ENCODE measurements at places on chromosomes 7 and 10.

DNA sequence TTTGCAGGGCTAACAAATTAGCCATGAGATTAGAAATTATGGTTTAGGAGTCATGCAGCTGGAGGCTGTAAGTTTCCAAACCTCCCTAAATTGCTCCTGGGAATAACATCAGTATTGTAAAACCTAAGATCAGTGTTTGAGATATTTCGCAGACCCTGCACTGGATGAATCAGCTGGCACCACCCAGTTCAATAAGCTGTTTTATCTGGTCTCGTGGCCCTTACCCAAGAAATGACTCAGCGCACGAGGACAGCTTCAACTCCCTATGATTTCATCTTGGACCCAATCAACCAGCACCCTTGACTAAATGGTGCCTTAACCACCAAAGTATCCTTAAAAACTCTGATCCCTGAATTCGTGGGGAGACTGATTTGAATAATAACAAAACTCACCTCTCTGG is 482.0 kb upstream of the PCDH15 start:
- no peak for DNase-seq

DNA sequence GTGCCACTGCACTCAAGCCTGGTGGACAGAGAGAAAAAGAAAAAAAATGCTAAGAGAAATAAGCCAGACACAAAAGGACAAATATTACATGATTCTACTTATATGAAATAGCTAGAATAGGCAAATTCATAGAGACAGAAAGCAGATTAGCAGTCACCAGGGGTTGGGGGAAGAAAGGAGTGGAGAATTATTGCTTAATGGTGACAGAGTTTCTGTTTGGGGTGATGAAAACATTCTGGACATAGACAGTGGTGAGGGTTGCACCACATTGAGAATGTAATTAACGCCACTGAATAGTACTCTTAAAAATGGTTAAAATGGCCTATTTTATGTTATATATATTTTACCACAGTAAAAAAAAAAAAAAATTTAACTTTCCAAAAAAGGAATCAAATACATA is 6.4 kb upstream of the NT5C2 start:
- no peak for DNase-seq

GRCh38 chr10:14837003-14837756 is 657 bp downstream of the CDNF start:
- peak; percentile 58 for DNase-seq

- DNase-seq = no peak
These were observed 91.2 kb downstream of the OTUD1 start for GRCh38 chr10:23530079-23530478.

DNA sequence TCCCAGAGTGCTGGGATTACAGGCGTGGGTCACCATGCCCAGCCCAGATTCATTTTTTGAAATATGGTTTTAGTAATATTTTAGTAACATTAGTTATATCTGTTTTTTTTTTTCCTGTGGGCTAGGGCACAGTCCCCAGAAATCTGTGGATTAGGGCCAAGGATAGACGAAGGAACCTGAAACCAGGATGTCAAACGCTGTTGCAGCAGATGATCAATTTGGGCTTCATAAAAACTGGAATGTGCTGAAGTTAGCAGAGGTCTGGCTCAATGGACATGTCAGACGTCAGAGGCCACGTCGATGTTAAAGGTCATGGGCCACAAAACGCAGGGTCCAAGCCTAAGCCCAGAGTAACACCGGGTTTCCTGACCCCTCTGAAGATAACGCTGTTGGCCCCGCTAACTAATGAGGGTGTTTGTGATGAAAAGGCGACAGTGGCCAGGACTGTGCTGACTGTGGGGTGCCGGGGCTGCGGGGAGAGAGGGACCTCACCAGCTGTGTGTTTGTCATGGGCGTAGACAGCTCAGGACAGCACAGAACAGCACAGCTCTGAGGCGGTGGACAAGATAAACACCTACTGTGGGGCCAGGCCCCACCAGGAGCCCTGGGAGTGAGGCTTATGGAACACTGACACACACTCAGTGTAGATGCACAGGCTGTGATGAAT is 23.8 kb upstream of the GTPBP4 start:
- no peak for DNase-seq

DNA sequence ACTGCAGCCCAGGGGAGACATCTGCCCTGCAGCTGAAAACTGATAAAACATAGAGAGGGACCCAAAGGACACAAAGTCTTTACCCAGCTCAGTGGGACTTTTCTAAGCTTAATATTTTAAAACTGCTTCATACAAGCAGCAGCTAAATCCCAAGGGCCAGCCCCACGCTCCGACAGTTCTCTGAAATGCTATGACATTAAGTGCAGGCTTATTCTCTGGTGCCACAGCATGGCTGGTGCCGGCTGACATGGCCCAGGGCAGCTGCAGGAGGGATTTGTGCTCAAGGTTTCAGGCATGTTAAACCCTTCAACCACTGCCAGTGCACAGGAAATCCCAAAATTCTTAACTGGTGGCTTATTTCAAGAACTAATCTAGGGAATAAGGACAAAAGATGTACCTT is 170.9 kb downstream of the PARD3 start:
- no peak for DNase-seq

DNA sequence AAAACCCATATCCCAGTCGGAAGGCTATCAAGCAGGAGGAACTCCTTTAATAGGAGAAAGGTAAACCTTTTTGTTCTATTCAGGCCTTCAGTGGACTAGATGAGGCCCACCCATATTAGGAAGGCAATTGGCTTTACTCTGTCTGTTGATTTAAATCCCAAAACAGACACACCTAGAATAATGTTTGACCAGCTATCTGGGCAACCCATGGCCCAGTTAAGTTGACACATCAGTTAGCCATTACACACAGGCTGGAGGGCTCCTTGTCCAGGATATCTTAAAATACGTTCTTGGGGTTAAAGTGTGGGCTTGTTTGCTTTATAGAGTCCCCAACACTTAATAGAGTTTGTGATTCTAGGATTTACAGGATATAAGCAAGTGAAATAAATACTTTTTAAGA is 339.0 kb upstream of the PRKCQ start:
- no peak for DNase-seq

DNA sequence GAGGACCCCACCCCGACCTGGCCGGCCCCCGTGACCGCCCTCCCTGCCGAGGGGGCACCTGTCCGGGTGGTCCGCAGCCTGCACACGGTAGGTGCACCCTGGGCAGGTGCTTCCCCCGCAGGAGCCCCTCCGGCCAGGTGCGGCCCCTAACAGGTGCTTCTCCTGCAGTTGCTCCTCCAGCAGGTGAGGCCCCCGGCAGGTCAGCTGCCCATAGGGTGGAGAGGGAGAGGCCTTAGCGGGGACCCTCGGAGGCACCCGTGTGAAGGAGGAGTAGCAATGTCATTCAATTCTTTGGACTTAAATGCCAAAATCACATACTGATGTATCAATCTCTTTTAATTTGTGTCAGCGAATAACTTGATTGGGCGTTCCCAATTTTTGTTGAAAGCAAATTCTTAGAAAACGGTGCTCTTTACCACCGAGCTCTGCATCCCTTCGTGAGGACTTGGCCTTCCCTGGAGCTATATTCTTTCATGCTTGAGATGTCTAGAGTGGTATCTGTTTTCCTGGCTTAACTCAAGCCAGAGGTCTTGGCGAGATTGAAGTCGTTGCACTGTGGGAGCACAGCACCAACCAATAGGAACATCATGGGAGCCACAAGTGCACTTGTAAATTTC is 738 bp upstream of the NCAPG2 start:
- peak; percentile 60 for DNase-seq

- DNase-seq = peak; percentile 8
These were observed 370.3 kb downstream of the BMPER start for GRCh38 chr7:34275624-34276023.

DNA sequence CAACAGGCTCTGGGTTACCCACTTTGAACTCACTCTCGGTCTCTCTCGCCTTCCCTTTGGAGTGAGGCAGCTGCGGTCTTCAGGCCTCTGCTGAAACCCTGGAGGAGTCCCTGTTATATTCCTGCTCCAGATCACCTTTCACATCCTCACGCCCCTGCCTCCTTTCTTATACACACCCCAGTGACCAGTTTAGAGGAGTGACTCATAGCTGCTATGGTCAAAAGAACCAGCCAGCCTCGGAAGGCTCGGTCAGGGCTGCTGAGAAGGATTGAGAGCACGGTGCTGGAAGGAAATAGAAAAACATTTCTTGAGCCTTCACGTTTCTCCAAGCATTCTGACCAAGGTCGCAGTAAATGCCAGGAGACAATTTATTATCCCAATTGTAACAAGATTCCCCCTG is 28.3 kb upstream of the SVOPL start:
- no peak for DNase-seq

GRCh38 chr7:157587051-157587804 is 250.4 kb downstream of the DNAJB6 start:
- DNase-seq = no peak

DNA sequence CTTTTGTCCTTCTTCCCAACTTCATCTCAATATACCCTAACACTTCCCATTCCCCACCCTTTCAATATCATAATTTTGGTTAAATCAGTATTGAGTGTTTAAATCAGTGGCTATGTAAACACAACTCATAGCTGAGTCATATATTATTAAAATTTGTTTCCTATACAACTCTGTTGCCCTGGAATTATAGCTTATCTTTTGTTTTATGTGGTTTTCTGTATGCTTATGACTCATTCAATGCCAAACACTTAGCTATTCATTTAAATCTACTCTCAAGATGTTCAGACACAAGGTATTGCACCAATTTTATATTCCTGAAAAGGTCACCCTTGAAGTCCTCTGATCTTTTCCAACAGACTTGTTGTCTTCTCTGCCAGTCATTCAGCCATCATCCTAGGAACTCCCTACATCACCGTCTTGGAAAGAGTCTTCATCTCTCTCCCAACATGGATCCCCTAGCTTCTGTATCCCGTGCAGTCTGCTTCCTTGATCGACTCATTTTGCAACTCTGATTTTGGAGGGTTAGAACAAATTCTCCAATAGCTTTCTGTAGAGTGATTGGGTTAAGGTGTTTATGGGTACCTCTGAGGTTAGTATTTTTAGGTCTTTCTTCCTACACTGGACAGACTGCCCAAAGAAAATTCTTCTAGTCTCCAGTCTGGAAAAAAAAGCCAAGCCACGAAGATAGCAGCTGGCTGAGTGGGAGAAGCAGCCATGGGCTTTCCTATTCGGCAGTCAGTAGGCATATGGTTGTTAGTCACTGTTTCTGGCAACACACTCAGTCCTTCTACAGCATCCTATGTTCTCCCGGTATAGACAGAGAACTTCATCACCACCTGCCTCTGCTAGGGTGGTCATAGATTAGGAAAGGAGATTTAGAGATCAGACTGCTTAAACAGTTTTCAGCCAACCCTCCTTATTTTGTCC is 102.1 kb downstream of the CRPPA start:
- no peak for DNase-seq

DNA sequence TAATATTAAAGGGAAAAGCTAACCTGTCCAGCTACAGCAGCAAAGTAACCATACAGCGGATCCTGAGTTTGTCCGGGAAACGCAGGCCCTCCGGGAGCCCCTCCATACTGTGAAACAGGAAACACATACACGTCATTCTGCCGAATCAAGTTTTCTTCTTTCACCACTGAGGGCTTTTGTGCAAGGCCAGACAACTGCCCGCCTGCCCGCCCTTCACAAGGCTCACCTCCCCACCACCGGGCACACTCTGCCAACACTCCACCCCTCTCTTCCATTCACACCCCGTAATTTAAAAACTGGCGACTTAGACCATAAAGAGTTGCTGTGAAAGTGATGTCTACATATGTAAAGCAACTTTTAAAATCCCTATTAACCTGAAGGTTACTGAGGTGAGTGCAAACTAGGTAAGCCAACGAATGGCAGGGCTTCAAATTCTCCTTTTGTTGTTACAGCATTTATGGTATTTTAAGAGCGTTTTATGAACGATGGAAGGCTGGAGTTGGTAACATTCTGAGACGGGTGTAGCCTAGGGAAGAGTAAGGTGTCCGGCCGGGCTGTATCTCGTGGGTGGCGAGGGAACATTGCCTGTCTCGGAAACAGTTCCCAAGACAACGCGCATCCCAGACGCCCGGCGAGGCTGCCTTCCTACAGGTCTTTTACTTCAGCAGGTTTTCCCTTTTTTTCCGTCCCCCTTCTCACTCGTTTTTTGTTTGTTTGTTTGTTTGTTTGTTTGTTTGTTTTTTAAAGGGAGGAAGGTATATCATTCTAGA is 817 bp downstream of the SRI start:
- DNase-seq = peak; percentile 74

DNA sequence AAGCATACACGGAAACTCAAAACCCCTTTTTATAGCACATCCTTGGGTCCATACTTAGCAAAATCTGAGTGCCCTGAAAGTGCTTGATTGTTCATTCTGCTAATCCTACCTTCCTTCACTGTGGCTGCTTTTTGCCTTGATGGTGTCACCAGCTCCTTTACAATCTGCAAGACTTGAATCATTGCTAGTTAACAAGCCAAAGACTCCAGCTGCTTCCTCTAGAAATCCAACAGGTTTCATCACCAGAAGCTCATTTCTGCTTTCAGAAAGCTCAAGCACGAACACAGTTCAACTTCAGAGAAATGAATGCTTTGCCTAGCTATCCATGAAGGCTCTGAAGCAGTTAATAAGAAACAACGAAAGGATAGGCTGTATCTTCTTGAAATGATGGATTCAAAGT is 38.0 kb downstream of the USP6NL start:
- no peak for DNase-seq

- DNase-seq = no peak
These were observed 6.9 kb downstream of the PPIF start for GRCh38 chr10:79354141-79354540.

GRCh38 chr10:88411772-88412349 is 171.3 kb downstream of the RNLS start:
- no peak for DNase-seq

DNA sequence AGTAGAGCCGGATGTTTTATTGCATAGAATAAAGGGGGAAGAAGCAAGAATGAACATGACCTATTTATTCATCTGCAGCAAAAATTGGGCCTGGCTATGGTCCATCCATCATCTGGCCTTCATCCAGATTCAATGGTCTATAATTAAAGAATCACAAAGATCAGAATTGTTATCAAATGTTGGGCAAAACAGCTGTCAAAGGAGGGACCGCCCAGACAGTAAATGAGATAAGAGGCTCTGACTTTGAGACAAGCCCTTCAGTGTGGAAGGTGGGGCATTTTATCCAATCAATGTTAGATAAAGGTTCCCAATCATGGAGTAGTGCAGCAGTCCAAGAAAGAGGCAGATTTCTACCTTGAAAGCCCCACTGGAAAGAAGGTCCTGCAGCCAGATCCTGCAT is 153.5 kb downstream of the PARD3 start:
- peak; percentile 29 for DNase-seq
